ENCODE measurements at places on chromosomes 11 and 22.
A peak's percentile ranks its signal among the peaks of the same experiment; 100 is the strongest.

- no peak for DNase-seq
Measured at GRCh38 chr11:23520226-23520960, 660.1 kb upstream of the CCDC179 start.

- no peak for DNase-seq
Measured at GRCh38 chr11:128506356-128506755, 81.0 kb downstream of the ETS1 start.

- DNase-seq, result no peak
Measured at GRCh38 chr11:58928107-58928499, 11.2 kb upstream of the GLYATL1 start.

DNA sequence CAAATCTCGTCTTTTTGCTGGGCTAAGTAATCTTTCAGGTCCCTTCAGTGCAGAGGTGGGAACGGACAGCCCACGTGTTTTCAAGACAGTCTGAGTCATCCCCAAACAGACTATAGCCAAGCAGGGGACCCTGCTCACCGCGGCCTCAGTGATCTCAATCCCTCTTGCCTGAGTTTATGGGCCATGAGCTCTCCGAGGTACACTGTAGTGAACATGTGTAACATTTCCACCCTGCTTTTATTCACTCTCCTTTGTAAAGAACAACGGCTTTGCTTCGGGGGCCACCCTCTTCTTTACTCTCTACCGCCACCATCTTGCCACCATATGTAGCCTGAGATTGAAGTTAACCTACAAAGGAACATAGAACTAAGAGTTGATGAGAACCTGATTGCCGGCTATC, 11.5 kb upstream of the KCTD14 start:
- DNase-seq, result no peak

- no peak for DNase-seq
Measured at GRCh38 chr11:110527146-110527545, 97.4 kb downstream of the FDX1 start.

- no peak for DNase-seq
Measured at GRCh38 chr11:128871168-128871610, 4.1 kb upstream of the KCNJ1 start.

DNA sequence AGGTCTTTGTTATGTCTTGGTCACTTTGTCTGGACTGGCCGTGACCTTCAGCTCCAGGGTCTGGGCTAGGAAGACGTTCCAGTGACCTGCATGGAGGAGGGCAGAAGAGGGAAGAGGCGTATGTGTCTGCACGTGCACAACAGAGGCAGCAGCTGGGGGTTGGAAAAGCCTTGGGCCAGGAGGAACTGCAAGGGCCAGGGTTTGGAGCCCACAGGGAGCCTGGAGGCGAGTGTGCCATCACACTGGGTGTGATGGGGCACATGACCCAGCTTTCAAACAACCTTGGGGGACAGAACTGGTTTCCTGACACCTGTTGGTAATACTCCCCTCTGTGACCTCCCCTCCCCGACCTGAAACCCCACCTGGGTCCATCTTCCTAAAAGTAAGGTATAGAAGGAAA, 34.7 kb downstream of the CHRDL2 start:
- no peak for DNase-seq

GRCh38 chr11:128195756-128196155, 391.6 kb downstream of the ETS1 start:
- no peak for DNase-seq

- DNase-seq, result peak; percentile 91
Measured at GRCh38 chr11:66981976-66982578, 7.0 kb downstream of the C11orf86 start.

GRCh38 chr11:106520146-106520912, 442.9 kb downstream of the AASDHPPT start:
- DNase-seq, result no peak

- no peak for DNase-seq
Measured at GRCh38 chr22:22099833-22100812, 117.5 kb upstream of the TOP3B start.

DNA sequence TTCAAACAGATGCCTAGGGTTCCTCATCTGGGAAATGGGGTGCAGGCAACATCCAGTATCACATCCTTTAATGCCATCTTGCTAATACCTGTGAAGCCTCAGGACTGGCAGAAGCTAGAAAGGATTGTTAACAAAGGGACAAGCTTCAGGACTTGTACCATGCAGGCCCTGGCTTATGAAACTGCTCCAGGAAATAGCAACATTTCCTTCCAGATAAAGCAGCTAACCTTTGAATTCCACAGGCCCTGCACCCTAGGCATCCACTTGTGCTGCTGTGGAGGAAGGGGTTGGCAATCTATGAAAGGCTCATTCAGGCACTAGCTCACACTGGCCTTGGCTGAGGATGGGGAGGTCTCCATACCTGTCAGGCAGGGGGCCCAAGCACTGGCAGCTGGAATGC, 87.2 kb downstream of the BTBD10 start:
- DNase-seq, result no peak

DNA sequence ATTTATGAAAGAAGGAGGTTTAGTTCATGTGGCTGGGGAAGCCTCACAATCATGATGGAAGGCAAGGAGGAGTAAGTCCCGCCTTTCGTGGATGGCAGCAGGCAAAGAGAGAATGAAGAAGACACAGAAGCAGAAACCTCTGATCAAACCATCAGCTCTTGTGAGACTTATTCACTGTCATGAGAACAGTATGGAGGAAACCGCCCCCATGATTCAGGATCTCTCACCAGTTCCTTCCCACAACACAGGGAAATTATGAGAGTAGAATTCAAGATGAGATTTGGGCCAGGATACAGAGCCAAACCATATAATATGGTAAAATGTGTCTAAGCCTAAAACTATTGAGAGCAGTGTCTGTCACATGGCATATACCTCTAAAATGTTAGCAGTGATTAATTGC, 503.8 kb upstream of the CCDC179 start:
- no peak for DNase-seq

GRCh38 chr22:20875296-20875695, 16.5 kb downstream of the SNAP29 start:
- DNase-seq, result no peak

DNA sequence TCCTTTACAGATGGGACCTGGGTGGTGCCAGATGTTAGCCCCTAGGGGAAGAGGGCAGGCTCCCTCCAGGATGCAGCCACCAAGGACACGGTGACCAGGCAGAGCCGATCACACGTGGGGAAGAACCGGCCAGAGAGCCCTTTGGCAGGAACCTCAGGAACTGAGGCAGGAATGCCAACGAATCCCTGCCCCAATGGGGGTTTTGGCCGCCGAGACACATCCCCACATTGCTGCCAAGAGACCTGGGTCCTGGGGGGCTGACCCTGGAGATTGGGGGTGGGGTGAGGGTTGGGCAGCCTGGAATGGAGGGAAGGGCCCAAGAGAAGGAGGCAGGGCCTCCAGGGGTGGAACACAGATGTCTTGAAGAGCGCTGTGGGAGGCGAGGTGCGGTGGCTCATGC, 28.7 kb upstream of the LMO1 start:
- no peak for DNase-seq

DNA sequence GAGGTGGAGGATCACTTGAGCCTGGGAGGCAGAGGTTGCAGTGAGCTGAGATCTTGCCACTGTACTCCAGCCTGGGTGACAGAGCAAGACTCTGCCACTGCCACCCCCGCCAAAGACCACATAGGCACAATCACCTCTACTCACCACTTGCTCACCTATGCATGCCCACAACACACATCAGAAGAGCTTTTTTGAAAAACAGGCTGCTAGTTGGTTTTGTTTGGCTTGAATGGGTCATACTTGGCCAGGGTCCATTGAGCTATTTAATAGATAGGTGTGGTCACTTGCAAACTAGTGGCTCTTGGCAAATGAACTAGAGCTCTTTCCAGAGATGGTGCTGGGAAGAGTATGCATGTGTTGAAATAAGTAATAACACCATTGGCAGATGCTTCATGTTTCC, 80.1 kb downstream of the EMSY start:
- no peak for DNase-seq

- DNase-seq, result peak; percentile 10
Measured at GRCh38 chr11:131579932-131580387, 209.5 kb downstream of the NTM start.

- peak; percentile 63 for DNase-seq
Measured at GRCh38 chr11:33387581-33387980, 130.4 kb downstream of the HIPK3 start.

GRCh38 chr11:2301631-2302305, at the start of the genes C11orf21 and TSPAN32:
TSS of gene C11orf21 (minus strand) at chr11:2301918. CDS start at chr11:2301808, 110 bp downstream.
TSS of gene TSPAN32 (plus strand) at chr11:2302013. CDS start at chr11:2302150, 137 bp downstream.
- peak; percentile 98 for DNase-seq

DNA sequence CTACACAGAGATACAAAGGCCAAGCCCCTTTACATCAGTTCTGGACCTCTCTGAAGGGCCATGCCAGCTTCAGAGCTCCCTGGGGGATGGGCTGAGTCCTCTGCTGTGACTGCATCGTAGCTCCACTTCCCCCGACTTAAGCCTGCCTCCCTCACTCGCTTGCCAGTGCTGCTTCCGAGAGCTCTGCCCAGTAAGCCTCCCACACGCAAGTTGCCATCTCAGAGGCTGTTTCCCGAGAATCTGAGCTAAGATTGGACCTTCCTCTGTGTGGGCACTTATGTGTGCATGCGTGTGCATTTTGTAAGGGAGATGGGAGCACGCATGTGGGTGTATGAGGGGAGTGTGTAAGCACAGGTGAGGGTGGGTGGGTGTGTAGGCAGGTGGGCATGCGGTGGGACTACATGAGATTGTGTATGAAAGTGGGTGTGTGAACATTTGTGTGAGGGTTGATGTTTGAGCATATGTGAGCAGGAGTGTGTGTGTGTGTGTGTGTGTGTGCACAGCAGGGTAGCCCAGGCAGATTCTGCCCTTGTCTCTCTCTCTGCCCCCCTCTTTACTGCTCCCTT, 163.0 kb upstream of the SYT13 start:
- DNase-seq, result no peak

- DNase-seq, result no peak
Measured at GRCh38 chr11:116536416-116536815, 236.4 kb downstream of the BUD13 start.

- DNase-seq, result peak; percentile 99
Measured at GRCh38 chr11:69296890-69297786, 3.2 kb downstream of the MYEOV start.

- DNase-seq, result no peak
Measured at GRCh38 chr11:35139722-35140282, 831 bp downstream of the CD44 start.

DNA sequence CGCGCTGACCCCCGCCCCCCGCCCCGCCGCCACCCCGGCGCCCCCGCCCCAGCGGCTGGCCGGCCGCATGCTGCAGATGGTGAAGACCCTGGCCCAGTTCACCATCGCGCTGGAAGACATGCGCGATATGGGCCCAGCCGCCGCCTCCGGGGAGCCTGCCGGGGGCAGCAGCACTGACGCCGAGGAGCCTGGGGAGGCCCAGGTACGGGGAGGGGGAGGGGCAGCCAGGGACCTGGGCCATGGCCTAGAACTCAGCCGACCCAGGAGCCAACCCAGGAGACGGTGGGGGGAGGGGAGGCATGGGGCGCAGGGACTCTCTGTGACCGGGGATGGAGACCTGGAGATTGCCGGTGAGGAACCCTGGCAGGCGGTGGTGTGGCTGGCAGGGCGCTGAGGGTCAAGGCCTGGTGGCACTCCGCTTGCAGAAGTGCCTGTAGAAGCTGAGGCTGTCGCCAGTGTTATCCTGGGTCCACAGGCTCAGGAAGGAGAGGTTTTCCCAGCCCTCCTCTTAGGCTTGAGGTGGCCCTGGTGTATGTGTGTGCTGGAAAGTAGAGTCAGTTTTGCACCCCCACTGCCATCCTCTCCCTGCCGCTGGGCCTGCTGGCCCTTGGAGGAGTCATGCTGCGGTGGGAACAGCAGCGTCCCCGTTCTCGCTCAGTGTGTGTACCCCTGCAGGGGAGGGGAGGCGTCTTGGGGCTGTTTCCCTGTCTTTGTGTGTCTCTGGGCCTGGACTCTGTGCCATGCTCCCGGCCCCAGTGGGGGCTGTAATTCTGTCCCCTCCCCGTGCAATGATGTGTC, 32.9 kb upstream of the RELT start:
- DNase-seq, result no peak

DNA sequence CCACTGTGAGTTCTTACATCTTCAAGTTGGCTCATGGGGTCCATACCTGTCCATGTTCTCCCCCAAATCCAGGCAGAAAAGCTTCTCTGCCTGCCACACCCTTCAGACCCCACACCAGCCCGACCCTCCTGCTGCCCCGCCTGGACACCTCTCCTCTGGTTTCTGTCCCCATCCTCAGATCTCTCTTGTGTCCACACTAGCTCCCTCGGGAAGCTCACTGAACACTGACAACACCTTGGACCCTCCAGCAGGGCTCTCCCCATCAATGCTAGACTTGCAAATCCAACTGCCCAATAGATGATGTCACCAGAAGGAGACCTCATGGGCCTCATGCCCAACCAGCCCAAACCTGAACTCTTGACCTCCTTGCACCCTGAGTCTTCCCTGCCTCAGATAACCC, 2.9 kb downstream of the SCARF2 start:
- DNase-seq, result no peak

- no peak for DNase-seq
Measured at GRCh38 chr11:17214338-17214737, 6.6 kb upstream of the PIK3C2A start.

- peak; percentile 69 for DNase-seq
Measured at GRCh38 chr11:86067009-86067850, 1.7 kb downstream of the PICALM start.

- DNase-seq, result no peak
Measured at GRCh38 chr11:2385156-2386151, 8.3 kb downstream of the CD81 start.

DNA sequence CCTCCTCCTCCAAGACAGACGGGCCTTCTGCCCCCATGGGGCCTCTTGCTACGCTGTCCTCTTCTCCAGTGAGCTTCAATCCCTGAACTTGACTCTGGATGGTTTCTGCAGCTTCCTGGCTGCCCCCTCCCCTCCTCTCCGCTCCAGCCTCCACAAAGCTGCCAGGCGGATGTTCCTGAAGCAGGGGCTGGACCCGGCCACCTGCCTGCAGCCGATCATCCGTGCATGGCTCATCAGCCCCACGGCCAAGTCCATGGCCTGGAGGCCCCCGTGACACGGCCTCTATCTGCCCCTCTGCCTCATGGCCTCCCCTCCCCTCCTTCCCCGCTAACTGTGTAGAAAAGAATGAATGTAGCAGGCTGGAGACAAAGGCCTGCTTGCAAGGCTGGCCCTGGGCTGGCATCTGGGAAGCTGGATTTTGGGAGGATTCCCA, 6.8 kb upstream of the SUN2 start:
- no peak for DNase-seq

- DNase-seq, result no peak
Measured at GRCh38 chr11:72930008-72930407, 115.8 kb downstream of the ATG16L2 start.

DNA sequence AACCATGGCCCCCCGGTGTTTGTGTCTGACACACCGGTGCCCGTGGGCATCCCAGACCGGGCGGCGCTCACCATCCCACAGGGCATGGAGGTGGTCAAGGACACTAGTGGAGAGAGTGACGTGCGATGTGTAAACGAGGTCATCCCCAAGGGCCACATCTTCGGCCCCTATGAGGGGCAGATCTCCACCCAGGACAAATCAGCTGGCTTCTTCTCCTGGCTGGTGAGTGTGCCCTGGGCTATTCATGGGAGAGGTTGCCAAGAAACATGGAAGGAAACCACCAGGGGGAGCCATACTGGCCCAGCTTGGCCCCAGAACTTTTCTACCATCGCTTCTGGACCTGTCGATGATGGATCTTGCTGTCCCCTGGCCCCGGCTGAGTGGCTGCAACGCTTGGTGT, 36.5 kb downstream of the PRDM11 start:
- DNase-seq, result no peak

GRCh38 chr22:27809226-27809603, 7.7 kb upstream of the MN1 start:
- DNase-seq, result no peak
